ENCODE measurements at places on chromosomes 1 and 21.

- no peak for DNase-seq
Observed at GRCh38 chr1:153866045-153866850, 56.5 kb downstream of the GATAD2B start.

DNA sequence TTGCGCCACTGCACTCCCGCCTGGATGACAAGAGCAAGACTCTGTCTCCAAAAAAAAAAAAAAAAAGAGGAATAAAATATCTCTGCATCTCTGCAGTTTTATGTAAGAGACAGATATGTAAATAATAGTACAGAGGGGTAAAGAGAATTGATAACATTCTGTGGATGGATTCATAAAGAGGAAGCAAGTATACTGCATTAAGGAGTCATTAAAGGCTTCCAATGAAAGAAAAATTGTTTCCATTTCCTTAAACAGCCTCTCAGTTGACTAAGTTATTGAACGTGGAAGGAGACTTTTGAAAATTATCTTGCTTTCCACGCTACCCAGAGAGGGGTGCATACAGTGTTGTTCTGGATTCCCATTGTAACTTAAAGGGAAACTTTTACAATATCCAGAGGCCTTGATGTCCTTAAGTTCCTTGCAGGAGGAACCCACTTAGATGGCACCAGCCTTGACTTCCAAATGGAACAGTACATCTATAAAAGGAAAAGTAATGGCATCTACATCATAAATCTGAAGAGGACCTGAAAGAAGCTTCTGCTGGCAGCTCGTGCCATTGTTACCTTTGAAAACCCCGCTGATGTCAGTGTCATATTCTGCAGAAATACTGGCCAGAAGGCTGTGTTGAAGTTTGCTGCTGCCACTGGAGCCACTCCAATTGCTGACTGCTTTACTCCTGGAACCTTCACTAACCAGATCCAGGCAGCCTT, 13.8 kb downstream of the CEP350 start:
- DNase-seq = no peak

DNA sequence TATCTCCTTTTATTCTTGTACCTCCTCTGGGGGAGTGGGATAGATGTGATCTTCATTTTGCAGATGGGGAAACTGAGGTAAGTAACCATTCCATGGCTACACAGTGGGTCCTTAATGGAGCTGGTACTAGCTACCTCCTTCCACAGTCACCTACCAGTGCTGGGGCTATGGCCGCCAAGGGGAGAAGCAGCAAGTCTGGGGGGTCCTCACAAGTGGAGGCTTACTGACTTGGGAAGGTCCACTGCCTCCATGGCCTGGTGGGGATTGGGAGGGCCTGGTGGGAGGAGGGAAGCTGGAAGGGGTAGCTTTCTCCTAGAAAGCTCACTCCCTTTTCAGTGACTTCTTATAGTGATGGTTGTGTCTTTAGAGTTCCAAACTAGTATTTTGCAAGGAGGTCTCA, 5.9 kb upstream of the FOXO6 start:
- DNase-seq = no peak

GRCh38 chr1:98090351-98090750, 169.5 kb upstream of the DPYD start:
- no peak for DNase-seq

DNA sequence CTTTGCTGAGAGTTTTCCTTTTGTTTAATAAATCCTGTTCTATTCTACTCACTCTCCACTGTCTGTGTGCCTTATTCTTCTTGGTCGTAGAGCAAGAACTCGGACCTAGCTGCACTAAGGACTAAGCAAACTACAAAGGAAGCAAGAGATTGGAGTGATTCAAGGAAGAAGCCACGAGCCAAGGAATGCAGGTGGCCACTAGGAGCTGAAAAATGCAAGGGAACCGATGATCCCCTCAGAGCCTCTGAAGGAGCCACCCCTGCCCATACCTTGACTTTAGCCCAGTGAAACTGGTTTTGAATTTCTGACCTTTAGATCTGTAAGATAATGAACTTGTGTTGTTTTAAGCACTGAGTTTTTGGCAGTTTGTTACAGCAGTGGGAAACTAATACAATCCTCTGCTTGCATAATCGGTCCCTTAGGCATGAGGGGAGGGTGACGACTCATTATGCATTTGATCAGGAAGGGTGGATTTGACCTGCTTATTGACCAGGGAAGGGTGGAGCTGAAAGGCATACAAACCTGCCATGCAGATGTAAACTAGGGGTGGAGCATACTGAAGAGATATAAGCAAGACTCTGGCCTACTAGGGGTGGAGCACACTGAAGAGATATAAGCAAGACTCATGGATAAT, 6.2 kb upstream of the CA6 start:
- no peak for DNase-seq

GRCh38 chr1:232393010-232393409, 236.9 kb downstream of the SIPA1L2 start:
- no peak for DNase-seq

- no peak for DNase-seq
Observed at GRCh38 chr1:113940365-113941244, 11.5 kb downstream of the HIPK1 start.

DNA sequence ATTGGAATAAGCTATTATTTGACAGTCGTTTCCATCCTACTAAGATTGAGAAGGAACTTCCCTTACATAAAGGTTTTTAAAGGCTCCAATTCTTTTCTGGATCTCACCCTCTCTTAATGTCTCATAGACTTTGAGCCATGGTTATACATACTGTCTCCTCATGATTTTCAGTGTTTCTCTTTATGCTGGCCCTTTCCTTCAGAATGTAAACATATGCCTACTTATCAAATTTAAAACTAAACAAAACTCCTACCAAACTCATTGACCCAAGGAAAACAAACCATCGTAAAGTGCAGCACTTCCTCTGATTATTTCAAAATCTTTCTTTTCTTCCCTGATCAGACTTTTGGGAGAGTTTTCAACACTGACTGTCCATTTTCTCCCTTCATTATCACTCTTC, 163.4 kb upstream of the DPYD start:
- no peak for DNase-seq

DNA sequence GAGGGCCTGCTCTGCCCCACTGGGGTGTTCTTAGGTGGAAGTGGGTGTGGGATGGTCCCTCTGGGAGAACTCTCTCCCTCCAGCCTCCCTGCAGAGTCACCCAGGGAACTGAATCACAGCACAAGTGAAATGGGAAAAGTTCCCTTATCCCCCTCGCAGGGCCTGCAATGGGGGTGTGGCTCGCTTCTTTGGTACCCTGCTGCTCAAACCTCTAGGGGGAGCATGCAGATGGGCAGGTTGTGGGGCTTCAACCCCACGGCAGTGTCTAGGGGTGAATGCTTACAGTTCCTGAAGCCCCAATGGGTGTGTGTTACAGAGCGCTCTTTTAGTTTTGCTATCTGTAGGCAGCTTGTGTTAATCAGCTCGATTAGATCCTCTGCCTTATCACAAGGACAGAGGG, 59.0 kb upstream of the TINAGL1 start:
- no peak for DNase-seq

DNA sequence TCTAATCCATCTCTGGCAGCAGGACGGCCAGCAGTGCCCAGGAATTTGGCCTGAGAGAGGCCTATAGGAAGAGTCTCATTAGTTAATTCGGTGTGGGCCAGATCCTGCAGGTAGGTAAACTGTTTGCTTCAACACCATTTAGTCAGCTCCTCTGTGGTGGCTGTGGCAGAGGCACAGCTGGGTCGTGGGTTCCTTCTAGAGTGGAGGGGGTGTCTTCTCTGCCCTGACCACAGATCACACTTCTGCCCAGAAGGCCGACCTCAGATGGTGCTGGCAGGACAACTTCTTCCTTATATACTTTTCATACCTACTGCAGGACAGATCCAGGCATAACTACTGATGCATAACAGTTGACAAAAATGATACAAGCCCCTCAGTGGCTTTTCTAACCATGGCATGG, 281.4 kb downstream of the RPS6KC1 start:
- DNase-seq = no peak

- DNase-seq = no peak
Observed at GRCh38 chr1:151980287-151981177, 13.1 kb downstream of the S100A10 start.

- no peak for DNase-seq
Observed at GRCh38 chr1:202249846-202250245, 56.2 kb downstream of the LGR6 start.

GRCh38 chr1:162635418-162635817, 3.2 kb downstream of the DDR2 start:
- no peak for DNase-seq

DNA sequence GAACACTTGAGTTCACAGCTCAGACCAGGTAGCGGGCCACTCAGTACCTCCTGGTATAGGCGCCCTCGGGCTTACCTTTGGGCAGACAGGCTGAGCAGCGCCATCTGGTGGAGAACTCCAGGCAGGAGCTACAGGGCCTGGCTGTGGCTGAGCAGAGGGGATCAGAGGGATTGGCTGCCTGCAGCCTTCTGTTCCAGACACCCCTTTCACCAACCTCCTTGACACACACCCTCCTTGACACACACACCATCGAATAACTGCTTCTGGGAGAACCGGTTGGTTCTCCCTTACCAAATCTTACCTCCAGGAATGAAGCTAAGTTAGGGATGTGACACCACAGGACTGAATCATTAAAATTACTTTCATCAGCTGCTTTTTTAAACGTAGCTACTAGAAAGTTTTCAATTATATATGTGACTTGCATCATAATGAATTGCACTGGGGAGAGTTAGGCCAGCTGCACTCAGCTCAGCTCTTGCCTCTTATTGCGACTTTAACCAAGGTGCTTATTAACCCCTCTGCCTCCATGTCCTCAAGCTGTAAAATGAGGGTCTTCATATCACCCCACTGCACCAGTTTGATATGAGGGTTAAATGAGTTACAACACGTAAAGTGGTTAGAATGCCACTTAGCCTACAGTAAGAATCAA, 6.6 kb downstream of the LIN28A start:
- peak; percentile 62 for DNase-seq

DNA sequence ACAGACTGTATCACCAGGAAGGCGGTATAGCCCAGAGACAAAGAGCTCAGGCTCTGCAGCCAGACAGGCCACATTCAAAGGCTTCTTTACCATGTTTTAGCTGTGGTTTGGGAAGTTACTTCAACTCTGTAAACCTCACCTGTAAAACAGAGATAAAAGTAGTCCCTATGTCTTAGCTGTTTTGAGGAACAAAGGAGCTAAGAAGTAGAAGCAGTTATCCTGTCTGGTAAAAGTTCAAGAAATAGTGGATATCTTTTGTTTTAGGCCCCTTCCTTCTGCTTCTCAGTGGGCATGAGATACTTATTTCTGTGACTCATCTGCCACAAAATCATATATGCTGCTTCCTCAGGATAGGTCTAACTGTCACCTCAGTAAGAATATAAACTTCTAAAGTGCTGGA, 6.5 kb downstream of the CD34 start:
- DNase-seq = no peak

DNA sequence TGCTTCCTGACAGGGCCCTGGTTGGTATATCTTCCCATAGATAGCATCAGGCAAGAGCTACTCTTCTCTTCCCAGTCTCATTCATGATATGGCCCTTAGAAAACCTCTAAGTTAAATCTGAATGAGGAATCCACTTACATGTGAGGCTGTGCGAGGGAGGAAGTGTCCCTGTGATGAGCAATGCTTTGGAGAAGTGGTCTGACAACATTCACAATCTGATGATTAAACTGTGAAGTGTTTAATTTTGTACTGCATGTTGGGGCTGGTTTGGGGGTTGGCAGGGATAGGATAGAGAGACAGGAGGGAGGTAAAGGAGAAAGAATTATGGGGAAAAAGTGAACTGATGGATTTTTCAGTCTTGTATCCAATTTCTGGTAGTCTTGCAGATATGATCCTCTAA, 421.2 kb upstream of the DAB1 start:
- DNase-seq = no peak

- DNase-seq = no peak
Observed at GRCh38 chr21:45550522-45551210, 8.4 kb upstream of the SLC19A1 start.

- no peak for DNase-seq
Observed at GRCh38 chr21:34916446-34916845, 132.7 kb downstream of the RUNX1 start.

DNA sequence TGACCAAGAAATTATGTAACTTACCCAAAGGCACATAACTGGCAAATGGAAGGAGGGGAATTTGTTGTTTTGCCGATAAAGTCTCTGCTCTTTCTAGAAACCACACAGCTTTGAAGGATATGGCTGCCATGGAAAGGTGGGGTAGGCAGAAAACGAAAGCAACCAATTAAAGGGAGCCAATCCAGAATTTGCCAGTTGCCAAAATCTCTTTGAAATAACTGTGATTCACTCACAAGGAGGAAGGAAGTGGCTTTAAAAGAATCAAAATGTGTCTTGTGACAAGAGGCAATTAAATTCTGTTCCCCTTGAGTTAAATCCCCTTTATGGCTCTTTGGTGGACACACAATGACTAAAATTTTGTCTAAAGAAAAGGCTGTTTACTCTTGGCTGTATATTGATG, 61.2 kb upstream of the CCDC190 start:
- DNase-seq = no peak

DNA sequence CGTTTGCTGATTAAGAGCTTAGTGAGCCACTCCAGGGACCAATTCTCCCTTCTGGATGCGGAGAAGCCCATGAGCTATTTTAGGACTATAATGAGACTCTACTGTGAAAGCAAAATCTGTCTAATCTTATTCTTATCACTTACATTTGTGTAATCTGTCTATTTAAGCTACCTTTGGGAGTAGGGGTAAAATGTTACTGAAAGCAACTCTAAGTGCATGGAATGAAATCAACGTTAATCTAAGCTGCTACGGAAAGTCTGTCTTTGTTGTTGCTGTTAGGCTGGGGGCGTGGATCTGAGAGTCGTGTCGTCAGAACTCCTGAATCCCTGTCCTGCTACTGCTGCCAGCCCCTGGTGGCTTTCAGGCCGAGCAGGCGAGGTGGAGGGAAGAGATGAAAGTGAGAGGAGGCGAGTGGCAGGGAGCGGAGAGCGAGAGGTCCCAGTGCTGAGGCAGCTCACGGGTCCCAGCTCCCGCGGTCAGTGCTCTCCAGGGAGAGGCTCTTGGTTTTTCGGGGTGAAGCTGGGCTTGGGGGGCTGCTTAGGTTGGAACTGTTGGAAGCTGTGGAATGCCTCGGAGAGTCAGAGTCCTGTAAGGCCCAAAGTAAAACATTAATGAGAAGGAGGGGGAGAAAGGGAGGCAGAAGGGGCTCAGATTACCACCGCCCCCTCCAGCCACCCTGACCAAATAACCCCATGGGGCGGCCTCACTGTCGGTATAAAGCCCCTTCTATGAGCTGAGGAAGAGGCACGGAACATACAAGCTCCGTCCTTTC, 53.9 kb downstream of the COQ8A start:
- DNase-seq = no peak

- no peak for DNase-seq
Observed at GRCh38 chr21:39796466-39796865, 51.5 kb downstream of the IGSF5 start.

GRCh38 chr1:170150016-170150415, 4.3 kb downstream of the NTMT2 start:
- DNase-seq = no peak

- DNase-seq = no peak
Observed at GRCh38 chr1:156874142-156874541, 13.5 kb downstream of the NTRK1 start.

DNA sequence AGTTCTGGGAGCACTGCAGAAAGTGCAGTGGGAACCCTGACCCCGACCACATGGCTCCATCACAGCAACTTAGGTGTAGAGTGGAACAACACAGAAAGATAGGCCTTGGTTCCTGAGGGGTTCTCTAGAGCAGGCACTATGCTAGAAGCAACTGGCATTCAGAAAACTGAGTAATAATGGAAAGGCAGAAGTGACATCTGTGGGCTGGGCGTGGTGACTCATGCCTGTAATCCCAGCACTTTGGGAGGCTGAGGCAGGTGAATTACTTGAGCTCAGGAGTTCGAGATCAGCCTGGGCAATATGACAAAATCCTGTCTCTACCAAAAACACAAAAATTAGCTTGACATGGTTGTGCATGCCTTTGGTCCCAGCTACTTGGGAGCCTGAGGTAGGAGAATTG, 5.3 kb downstream of the MRPS15 start:
- no peak for DNase-seq
